ENCODE measurements at places on chromosomes 3 and 15.

GRCh38 chr3:187713504-187713903, 11.1 kb upstream of the RTP2 start:
- no peak overlapping the region for H3K4me3 ChIP-seq
- DNase-seq: no peak
- peaks cover 8% of the 10 kb centered on the region for H3K4me1 ChIP-seq

DNA sequence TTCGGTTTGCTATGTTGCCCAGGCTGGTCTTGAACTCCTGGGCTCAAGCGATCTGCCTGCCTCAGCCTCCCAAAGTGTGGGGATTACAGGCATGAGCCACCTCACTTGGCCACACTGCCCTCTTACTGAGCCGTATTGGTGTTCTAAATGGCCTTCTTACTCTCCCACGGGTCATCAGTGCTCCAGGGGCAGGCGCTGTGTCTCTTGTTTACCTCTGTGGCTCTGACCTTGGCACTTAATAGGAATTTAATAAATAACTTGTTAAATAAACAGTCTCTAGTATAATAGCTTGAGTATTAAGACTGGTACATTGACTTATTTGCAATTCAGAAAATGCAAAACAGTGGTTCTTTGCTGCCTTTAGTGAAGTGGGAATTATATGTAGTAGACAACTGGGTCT, 13.7 kb downstream of the FLNB start:
- peaks cover 53% of the 10 kb centered on the region for H3K4me1 ChIP-seq
- H3K4me3 ChIP-seq: no peak overlapping the region
- DNase-seq: no peak
- no peaks in the 10 kb centered on the region for H3K27me3 ChIP-seq
- H3K27ac ChIP-seq: no peak overlapping the region
- no peaks in the 10 kb centered on the region for H3K36me3 ChIP-seq

GRCh38 chr3:12741209-12741608, 17.9 kb downstream of the TMEM40 start:
- H3K4me3 ChIP-seq: no peak overlapping the region
- H3K4me1 ChIP-seq: no peaks in the 10 kb centered on the region
- H3K27me3 ChIP-seq: peaks cover 8% of the 10 kb centered on the region
- no peak for DNase-seq

DNA sequence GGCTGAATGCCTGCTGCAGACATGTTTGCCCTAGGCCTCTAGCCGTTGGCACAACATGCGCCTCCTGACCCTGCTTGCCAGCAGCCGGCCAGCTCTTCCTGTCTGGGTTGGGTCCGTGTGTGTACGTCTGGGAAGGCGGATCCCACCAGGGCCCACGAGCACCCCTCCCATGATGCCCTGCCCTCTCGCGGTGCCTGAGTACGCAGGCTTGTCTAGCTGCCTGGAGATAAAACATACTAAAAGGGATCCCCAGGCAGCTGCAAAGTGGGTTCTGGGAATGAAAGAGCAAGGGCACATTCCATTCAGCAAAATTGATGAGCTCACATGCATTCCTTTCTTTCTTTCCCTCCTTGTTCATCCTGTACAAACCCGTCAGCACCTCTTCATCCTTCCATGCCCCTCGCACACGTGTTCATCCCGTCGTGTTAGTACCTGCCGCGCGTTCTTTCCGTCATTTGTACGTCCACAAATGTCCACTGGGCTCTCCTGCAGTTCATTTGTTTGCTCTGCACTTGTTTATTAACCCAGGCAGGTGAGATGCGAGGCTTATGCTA, 74.3 kb downstream of the FBLN2 start:
- H3K27ac ChIP-seq: no peak overlapping the region
- H3K27me3 ChIP-seq: no peaks in the 10 kb centered on the region
- no peaks in the 10 kb centered on the region for H3K36me3 ChIP-seq
- no peak for DNase-seq
- peaks cover 2% of the 10 kb centered on the region for H3K4me1 ChIP-seq

GRCh38 chr3:8755564-8756237, 13.7 kb downstream of the OXTR start:
- H3K27ac ChIP-seq: no peak overlapping the region
- no peaks in the 10 kb centered on the region for H3K4me1 ChIP-seq
- H3K36me3 ChIP-seq: no peaks in the 10 kb centered on the region
- no peaks in the 10 kb centered on the region for H3K27me3 ChIP-seq
- no peak for DNase-seq

DNA sequence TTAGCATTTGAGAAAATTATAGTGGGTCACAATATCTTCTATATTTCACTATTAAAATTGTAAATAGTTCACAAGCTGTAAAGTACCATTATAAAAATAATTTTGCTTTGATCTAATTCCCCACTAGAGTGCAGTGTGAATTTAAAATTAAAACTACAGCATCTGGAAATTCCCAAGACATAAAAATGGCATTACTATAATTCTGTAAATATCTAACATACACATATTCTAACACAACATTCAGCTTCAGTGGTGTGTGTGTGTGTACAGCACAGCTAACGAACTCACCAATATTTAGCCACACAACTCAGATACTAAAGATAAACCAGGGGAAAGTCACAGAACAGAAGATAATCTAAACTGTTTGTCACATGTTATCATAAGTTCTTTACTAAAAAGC, 424.9 kb upstream of the ZNF385D start:
- H3K4me3 ChIP-seq: no peak overlapping the region
- DNase-seq: no peak
- H3K4me1 ChIP-seq: no peaks in the 10 kb centered on the region
- no peaks in the 10 kb centered on the region for H3K27me3 ChIP-seq
- H3K36me3 ChIP-seq: no peaks in the 10 kb centered on the region

DNA sequence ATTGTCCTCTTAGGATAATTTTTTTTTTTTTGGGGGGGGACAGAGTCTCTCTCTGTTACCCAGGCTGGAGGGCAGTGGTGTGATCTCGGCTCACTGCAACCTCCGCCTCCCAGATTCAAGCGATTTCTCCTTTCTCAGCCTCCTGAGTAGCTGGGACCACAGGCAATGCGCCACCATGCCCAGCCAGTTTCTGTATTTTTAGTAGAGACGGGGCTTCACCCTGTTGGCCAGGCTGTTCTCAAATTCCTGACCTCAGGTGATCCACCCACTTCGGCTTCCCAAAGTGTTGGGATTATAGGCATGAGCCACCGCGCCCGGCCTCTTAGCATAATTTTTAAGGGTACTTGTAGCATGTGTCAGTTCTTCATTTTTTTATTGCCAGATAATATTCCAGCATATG, 122.6 kb downstream of the FNDC3B start:
- no peak overlapping the region for H3K27ac ChIP-seq
- peaks cover 3% of the 10 kb centered on the region for H3K36me3 ChIP-seq
- DNase-seq: no peak
- H3K27me3 ChIP-seq: no peaks in the 10 kb centered on the region

DNA sequence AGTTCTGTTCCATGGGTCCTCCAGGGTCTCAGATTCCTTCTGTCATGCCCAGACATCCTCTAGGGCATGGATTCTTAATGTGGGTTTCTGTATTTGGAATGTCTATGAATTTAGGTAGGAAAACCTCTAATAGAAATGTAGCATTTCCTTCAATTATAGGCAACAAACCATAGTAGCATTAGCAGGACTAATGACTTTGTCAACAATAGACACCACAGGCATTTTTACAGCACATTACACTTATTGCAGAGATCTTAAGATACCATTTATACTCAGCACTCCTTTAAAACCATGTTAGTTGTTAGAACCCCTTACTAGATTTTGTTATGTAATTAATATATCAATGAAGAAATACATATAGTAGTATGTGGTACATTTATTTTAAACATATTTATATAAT, 77.8 kb upstream of the TBC1D5 start:
- H3K4me1 ChIP-seq: no peaks in the 10 kb centered on the region
- H3K27me3 ChIP-seq: no peaks in the 10 kb centered on the region
- no peak overlapping the region for H3K27ac ChIP-seq
- DNase-seq: no peak
- no peak overlapping the region for H3K4me3 ChIP-seq

DNA sequence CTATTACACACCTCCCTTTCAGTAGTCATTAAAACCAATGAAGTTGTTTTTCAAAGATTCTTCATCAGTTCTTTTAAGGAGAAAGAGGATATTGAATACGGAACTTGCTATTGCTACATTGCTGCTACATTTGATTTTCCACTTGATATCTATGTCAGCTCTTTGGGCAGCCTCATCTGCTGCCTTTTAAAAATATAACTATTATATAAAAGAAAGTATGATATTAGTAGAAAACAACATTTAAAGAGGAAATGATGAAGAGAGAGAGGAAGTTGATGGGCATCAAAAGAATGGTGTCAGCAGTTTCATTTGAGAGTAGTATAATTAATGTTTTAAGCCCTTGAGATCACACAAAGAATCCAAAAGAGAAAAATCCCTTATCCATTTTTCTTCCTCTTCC, 171.4 kb downstream of the NFKBIZ start:
- H3K27ac ChIP-seq: no peak overlapping the region
- H3K4me1 ChIP-seq: peaks cover 17% of the 10 kb centered on the region
- no peak for DNase-seq
- no peak overlapping the region for H3K4me3 ChIP-seq

DNA sequence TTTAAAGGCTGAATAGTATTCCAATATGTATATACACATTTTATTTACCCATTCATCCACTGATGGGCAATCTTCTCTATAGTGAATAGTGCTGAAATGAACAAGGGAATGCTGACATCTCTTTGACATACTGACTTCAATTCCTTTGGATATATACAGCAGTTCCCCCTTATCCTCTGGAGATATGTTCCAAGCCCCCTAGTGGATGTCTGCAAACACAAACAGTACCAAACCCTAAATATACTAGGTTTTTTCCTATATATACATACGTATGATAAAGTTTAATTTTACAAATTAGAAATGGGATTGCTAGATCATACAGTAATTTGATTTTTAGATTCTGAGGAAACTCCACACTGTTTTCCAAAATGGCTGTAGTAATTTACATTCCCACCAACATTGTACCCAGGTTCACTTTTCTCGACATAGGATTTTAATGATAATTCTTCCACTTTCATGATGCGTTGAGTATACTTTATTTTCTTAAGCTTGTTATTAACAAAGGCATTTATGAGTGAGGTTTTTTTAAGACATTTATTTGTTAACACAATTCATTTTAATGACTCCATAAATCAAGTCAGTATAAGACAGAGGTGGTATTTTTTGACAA, 38.2 kb downstream of the VPS13C start:
- H3K27me3 ChIP-seq: no peaks in the 10 kb centered on the region
- peaks cover 42% of the 10 kb centered on the region for H3K36me3 ChIP-seq
- DNase-seq: no peak
- H3K27ac ChIP-seq: no peak overlapping the region
- peaks cover 4% of the 10 kb centered on the region for H3K4me1 ChIP-seq

DNA sequence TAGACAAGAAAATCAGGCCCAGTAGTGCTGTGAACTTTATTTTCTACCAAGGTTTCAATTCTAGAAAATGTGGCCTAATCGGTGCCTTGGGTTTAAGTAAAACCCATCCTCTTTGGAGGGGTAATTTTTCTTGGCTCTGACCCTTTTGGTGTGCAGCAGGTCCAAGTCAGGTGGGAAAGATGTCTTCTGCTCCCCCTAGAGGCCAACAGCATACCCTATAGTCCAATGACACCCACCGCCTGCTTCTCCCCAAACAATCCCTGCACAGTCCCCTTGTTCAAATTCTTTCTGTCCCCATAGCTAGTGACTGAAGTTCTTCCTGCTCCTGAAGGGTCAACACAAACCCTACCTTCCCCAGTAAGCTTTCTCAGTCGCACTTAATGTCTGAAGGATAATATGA, 261.8 kb upstream of the GOLGA6L4 start:
- no peaks in the 10 kb centered on the region for H3K4me1 ChIP-seq
- no peak overlapping the region for H3K4me3 ChIP-seq
- peaks cover 10% of the 10 kb centered on the region for H3K27me3 ChIP-seq

- H3K36me3 ChIP-seq: no peaks in the 10 kb centered on the region
- H3K4me3 ChIP-seq: no peak overlapping the region
- no peak overlapping the region for H3K27ac ChIP-seq
- H3K4me1 ChIP-seq: no peaks in the 10 kb centered on the region
Measured at GRCh38 chr15:55750706-55751105, 7.8 kb upstream of the PRTG start.

DNA sequence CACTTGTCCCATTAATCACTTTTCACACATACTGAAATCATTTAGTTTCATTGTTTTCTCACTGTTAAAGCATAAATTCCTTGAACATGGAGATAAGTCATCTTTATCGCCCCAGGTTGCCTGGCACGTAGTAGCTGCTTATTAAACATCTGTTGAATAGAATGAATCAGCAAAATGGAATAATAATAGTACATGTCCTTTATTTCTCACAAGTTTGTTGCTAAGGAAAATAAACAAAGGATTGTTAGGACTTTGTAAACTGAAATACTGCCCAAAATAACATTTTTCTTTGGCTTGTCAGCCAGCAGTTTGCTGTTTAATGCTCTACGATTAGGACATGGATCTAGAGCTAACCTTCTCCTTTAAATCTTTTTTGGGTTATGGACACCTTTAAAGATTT, 17.9 kb downstream of the SLC35A5 start:
- no peak overlapping the region for H3K27ac ChIP-seq
- no peak for DNase-seq
- no peak overlapping the region for H3K4me3 ChIP-seq
- H3K36me3 ChIP-seq: peaks cover 2% of the 10 kb centered on the region
- peaks cover 5% of the 10 kb centered on the region for H3K4me1 ChIP-seq
- H3K27me3 ChIP-seq: no peaks in the 10 kb centered on the region

DNA sequence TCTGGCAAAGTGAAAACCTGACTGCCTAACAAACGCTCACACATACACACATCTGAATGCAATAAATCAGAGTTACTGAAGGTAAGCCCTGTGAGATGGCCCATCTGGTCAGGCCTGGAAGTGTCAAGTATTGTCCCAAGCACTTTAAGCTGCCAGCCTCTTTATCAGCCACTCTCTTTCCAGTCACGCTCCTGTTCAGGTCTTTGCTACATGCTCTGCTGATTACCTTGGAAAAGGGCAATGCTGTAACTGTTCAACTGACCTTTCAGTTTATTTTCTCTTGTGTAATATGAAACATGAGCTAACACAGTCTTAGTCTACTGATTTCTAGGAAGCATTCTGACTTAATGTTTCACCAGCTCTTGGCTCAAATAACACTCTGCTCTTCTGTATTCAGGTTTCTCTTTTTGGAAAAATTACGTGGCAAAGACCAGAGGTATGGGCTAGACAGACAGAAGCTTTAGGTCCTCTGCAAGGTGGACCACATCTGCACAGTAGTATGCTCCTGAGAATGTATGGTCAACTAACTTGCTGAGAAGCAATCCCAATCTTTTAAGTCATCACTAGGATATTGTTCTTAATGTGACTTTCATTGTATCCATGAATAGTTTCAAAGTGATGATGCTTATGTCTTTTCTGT, 44.5 kb downstream of the GBE1 start:
- H3K27ac ChIP-seq: no peak overlapping the region
- H3K4me1 ChIP-seq: no peaks in the 10 kb centered on the region
- DNase-seq: no peak
- H3K36me3 ChIP-seq: peaks cover 12% of the 10 kb centered on the region
